GM23338 (cell line): ENCODE measurements at places on chromosomes 2 and 18.

DNA sequence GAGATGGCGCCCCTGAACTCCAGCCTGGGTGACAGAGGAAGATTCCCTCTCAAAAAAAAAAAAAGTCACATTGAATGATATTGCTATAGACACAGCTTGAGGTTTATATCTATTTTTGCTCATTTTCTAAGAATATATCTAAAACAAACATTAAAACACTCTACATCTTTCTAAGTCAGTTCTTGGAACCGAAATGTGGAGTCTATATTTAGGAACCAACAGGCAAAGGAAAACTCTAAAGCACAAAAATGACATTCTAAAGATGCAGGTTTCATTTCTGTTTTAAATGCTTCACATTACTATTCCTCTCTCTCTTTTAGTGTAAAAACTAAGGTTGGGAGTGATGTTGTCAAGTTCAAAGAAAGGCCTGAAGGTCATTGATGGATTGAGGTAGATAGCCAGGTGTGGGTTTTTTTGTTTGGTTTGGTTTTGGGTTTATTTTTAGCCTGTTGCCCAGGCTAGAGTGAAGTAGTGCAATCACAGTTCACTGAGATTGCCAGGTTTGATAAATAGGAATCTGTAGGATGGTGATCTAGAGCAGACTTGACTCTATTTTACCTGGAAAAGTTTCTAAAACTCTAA lies 194.0 kb upstream of the RBBP8 start:
- DNase-seq = no peak

- no peak for DNase-seq
These were observed 801.1 kb upstream of the RAB6C start for GRCh38 chr2:129178356-129178755.

GRCh38 chr2:152594792-152595191 lies 122.5 kb downstream of the PRPF40A start:
- DNase-seq = no peak

DNA sequence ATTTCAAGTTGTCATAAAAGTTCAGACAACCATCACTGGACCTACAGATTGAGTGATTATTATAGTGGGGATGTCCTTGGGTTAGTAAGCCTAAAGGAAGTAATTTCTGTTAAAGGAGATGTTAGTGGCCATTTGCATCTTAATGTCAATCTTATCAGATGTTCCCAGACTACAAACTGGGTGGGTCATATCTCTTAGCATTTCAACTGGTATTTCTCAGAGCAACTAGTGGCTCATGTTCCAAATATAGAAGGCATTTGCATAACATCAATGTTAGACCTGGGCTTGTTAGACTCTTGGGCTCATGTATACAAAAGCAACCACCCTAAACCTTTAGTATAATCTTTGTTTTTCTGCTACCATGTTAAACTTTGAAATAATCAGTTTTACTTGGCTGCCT lies 17.9 kb downstream of the PLEKHA3 start:
- no peak for DNase-seq

DNA sequence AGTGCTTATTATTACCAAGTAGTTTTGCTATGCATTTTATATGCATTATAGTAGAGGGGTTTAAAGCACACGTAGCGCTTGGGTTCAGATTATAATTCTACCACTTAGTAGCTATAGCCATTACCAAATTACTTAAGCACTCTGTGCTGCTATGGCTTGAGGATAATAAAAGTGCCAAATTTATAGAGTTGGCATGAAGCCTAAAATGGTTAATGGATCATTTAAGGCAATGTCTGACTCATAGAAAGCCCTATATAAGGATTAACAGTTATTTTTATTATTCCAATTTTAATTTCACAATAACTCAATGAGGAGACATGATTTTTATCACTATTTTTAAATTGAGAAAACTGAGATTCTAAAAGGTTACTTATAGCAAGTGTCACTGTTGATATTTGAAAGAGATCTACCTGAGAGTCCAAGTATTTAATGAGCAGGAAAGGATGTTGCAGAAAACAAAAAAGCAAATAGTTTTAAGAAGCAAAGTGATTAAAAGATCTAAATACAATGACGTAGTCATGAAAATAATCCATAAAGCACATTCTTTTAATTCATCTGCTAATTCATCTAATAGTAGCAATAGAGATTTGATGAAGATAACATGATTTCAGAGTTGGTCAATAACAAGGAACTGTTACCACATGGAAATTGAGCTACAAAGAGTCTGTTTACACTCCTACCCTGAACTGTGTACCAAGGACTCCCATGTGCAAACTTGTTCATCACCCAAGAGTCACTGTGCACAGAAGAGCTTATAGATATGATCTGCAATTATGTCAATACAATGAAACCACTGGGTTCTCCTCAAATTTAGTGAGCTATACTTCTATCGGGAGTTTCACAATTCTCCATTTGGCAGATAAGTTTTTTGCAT lies 78.8 kb upstream of the DTNA start:
- DNase-seq = no peak

GRCh38 chr2:215355801-215356200 lies 43.9 kb downstream of the ATIC start:
- no peak for DNase-seq

GRCh38 chr18:44719519-44720060 lies 38.9 kb downstream of the SETBP1 start:
- DNase-seq = no peak

GRCh38 chr2:237312021-237312755 lies 101.8 kb downstream of the COL6A3 start:
- DNase-seq = no peak

GRCh38 chr2:98835831-98836385 lies 100.1 kb downstream of the CRACDL start:
- no peak for DNase-seq

DNA sequence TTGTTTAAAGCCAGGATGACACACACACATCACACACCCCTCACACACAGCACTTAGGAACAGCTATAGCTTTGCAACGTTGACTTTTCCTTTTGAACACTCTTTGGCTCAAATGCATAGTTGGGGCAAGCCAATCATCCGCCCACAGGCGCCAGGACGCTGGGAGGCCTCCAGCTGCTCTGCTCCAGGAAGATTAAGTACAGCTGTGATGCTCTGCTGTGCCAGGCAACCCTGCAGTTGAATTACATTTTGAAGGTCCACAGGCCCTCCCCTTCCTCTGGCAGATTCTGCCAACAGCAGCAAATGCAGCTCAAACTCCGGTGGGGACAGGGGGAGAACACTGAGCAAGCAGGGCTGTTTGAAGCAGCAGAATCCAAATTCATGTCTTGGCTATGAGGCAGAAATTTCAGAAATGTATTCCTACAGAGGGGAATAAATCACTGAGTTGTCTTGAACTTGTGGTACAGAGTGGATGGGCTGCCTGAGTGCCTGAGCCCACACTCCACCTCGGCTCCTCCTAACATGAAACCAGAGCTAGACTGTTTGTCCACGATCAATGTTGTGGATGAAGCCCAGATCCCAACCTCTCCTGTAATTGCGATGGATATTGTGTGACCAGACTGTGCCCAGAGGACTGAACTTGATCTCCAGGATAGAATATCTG lies 86.5 kb upstream of the PPP1CB start:
- DNase-seq = no peak

DNA sequence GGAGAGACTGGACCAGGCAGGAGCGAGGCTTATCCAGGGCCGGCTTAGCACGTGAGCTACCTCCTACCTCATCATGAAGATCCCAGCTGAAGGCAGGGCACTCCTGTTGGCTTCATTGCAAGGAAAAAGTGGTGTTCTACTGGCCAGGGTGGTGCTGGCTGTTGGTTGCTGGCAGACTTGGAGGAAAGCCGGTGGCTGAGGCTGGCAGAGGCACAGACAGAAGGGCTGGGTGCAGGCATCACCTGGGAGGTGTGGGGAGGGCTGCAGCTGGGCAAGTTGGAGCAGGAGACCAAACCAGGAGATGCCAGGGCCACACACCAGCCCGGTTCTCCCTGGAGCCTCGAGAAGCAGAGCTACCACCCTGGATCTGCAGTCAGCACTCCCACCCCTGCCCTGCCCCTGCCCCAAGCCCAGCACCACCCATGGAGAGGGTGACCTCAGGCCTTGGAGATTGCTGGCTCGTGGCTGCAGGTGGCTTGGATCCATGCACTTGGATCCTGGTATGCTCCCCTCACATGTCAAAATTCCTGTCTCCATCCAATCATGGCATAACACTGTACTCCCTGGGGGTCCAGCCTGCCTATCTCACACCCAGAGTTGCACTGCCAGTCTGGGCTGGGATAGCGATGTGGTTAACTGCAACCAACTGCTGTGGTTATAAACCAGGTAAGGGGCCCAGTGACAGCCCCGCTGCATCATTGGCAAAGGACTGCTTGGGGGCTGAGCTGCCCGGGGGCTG lies 49.7 kb downstream of the GLI2 start:
- DNase-seq = no peak

- no peak for DNase-seq
These were observed 74.8 kb upstream of the SLC39A10 start for GRCh38 chr2:195582188-195582587.
